ENCODE measurements at places on chromosomes 13 and 19. TPM values are rescaled to one million over a fixed set of nuclear protein-coding genes. Genes with fewer than 3 reads are reported as not detected.

- no peak for DNase-seq
These were observed 5.3 kb downstream of the KANK3 start for GRCh38 chr19:8337728-8338127.

GRCh38 chr13:50894504-50894903, 15.1 kb upstream of the RNASEH2B start:
- no peak for DNase-seq

DNA sequence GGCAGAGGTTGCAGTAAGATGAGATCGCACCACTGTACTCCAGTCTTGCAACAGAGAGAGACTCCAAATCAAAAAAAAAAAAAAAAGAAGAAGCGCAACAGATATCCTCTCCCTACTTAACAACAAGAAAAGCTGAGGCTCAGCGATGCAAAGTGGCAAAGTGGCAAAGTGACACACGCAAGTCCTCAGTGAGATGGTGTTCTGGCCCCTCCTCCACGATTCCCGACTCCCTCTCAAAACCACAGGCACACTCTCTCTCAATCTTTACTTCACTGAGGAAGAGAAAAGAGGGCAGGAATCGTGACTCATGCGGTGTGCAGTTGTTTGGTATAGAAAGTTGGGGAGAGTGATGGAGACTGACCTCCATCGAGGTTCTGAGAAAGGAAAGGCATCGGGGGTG, 12.6 kb downstream of the FFAR2 start:
- peak; percentile 24 for DNase-seq

GRCh38 chr13:54077569-54077968, 1049.0 kb downstream of the OLFM4 start:
- DNase-seq = no peak

DNA sequence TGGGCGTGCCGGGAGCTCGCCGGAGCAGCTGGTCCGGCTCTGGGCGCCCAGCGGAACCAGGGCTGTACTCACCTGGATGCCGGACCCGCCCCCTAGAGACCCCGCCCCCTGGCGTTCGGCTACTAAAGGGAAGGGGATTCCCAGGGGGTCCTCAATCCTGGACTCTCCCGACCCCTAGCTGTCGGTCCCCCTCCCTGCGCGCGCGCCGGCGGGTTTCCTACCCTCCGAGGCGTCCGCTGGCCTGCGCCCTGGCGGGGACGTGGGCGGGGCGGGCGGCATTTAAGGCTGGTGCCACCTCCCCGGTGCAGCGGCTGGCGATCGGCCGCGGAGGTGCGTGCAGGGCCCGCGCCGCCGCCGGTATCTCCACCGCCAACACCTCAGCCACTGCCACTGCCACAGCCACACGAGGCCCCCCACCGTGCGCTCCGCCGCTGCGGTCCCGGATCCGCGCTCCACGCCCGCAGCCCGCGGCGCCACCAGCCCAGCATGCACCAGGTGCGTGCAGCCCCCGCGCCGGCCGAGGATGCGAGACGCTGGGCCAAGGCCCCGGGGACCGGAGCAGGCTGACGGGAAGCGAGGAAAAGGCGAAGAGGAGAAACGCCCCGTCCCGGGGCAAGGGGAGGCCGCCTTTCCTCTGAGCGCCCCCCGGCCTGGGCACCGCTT, at the start of gene ATP12A:
Gene ATP12A (plus strand): TSS at position 151 of the 663 bp plus-strand sequence. CDS start 336 bp downstream, at position 487.
- DNase-seq = no peak

GRCh38 chr19:784541-784940, 12.7 kb upstream of the PTBP1 start:
- DNase-seq = no peak

DNA sequence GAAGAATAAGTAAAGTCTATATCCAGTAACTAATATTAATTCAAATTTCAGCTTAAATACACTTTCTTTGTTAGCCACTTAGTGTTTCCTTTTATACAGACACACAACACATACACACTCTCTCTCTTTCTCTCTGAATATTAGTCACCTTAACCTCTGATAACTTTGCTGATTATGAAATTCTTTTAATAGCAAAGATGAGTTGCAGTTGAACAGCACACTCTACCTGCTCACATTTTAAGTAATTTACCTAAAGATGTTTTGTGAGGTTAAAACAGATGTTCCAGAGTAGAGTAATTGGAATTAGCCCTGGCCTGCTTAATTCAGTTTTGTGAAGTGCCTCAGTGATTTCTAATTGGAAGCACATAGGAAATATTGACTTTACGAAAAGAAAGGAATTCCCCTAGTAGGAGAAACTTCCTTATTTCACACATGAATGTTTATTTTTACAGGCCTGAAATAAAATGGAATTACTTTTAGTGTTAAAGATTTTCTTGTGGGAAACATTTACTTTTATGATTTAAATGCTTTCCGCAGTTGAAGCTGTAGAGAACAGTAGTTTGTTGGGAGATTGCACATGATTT, 184.3 kb downstream of the MYO16 start:
- DNase-seq = no peak

DNA sequence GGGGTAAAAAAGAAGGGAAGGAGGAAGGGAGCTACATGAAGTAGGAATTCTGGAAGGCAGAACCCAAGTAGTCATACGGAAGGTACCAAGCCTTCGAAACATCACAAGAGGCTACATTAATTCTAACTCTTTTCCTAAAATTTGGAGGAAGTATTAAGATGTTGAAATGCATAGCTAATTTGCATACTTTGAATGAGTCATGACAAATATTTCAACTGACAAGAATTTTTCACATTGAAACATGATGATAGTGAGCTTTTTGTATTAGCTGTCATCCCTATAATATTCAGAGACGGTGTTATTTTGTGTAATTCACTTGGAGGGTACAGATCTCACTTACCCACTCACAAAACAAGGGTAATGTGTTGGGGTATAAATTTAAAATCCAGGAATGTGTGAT, 9.1 kb upstream of the ACOD1 start:
- DNase-seq = no peak

- DNase-seq = no peak
These were observed 9.8 kb downstream of the GJA3 start for GRCh38 chr13:20151016-20151415.

A1BG gene
- 20.3 TPM for total RNA-seq

PCDH17 gene
- under 0.01 TPM for total RNA-seq

TTC9B gene
- total RNA-seq = 0.73 TPM

Measured in HT1080 (cell line).